CD14-positive monocyte (primary cell): ENCODE measurements at places on chromosomes 11 and 22. TPM values are rescaled to one million over a fixed set of nuclear protein-coding genes. Genes with fewer than 3 reads are reported as not detected.

The PARVG gene
- 190 TPM for polyA plus RNA-seq

The ARHGAP42 gene
- 0.04 and 0.13 TPM in 2 replicates for polyA plus RNA-seq

The MYOD1 gene
- not detected for polyA plus RNA-seq

DNA sequence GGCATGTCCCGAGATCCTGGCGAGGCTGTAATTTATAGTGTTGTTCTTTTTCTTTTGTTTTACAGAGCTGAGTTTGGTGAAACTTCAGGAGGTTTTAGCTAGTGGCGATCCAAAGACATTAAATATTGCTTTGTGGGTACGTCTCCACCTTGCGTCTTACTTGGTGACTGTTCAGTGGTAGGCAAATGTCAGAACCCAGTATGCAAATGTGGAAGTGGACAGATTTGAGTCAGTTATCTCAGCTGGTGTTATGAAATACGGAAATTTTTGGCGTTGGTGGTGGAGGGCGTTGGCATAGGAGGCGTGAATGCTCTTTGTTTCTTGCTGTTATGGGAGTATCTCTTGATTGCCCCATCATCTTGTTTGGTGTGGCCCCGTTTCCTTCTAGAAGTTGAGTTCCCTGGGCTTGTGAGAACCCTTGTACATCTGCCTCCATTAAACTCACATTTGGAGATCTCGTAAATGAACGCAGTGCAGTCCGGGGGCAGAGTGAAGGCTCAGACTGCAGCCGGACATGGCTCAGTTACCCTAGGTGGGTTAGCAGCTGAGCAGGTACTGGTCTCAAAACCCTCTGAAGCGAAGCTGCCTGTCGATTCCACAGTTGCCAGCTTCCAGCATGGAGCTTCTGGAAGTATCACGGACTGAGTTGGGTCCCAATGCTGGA lies 39.9 kb downstream of the PTPRJ start:
- peak; percentile 95 for DNase-seq
- no peaks in the 10 kb centered on the region for H3K27me3 ChIP-seq
- H3K4me1 ChIP-seq = peaks cover 92% of the 10 kb centered on the region
- H3K36me3 ChIP-seq = no peaks in the 10 kb centered on the region
- no peak overlapping the region for H3K4me3 ChIP-seq
- peak overlapping the region; percentile 84 for H3K27ac ChIP-seq

DNA sequence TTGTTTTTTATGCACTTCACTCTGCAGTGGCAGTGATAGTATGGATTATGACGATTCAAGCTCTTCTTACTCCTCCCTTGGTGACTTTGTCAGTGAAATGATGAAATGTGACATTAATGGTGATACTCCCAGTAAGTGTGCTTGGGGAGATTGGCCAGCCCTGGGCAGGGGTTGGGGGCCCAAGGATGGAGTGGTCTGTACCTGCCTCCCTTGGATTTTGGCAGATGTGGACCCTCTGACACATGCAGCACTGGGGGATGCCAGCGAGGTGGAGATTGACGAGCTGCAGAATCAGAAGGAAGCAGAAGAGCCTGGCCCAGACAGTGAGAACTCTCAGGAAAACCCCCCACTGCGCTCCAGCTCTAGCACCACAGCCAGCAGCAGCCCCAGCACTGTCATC lies 14.2 kb downstream of the MADD start:
- no peak overlapping the region for H3K27ac ChIP-seq
- H3K36me3 ChIP-seq = peaks cover 97% of the 10 kb centered on the region
- no peak for DNase-seq
- no peak overlapping the region for H3K4me3 ChIP-seq
